ENCODE measurements at places on chromosomes 2 and 18.

DNA sequence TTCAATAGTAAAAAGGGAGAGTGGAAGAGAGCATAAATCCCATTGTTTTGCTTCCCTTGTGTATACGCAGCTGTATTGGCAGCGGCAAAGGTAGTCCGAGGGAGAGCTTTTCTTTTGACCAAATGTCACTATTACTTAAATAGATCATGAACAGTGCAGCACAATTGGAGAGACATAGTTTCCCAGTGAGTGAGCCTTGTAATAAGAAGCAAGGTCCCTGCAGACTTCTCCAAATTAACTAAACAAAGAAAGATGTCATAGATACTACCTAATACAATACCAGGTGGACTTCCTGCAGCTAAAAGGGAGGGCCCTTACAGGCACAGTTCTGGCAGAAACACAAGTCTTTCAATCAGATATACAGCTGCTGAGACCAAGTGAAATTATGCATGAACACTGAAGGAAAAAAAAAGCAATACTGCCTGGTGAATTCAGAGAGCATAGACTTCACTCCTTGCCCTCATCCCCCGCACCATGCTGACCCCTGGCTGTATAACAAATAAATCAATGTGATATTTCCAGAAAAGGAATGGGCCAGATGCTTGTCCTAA is 404.7 kb upstream of the CDH2 start:
- no peak for DNase-seq

DNA sequence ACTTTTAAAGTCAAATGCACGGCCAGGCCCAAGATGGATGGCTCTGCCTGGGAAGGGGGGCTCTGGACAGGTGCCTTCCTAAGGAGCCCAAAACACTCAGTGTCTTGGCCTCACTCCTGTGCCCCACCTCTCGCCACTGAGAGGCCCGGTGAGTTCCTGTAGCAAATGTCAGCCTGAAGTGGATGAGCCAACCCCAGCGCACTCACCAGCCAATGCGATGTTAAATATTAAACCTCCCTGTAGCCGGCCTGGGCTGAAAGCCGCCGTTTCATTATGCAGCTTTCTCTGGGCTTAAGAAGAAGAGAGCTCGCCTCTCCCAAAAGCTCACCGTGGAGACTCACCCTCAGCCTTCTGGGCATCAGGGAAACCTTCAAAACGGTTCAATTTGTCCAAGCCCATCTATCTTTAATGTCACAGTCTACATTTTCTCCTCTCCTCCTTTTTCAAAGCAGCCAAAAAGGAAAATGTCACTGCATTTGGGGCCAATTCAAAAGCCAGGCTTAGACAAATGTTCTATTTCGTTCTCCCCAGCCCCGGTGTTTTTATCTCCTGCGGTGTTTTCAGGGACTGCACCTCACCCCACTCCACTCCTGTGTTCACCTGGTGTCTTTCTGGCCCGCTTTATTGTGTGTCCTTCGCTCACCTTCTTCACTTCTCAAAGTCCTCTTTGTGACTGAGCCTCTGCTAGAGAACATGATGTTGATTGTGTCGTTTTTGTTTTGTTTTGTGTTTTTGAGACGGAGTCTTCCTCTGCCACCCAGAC is 124.0 kb downstream of the NRP2 start:
- DNase-seq = no peak

- peak; percentile 6 for DNase-seq
Measured at GRCh38 chr18:25351777-25352628, at the start of gene ZNF521. Gene ZNF521, minus strand, starts transcription at chr18:25352166. Its CDS starts 1,220 bp downstream, at chr18:25350946.

- DNase-seq = no peak
Measured at GRCh38 chr2:219506802-219507526, 7.3 kb upstream of the ASIC4 start.

- DNase-seq = no peak
Measured at GRCh38 chr2:185807351-185807750, 68.7 kb downstream of the FSIP2 start.

DNA sequence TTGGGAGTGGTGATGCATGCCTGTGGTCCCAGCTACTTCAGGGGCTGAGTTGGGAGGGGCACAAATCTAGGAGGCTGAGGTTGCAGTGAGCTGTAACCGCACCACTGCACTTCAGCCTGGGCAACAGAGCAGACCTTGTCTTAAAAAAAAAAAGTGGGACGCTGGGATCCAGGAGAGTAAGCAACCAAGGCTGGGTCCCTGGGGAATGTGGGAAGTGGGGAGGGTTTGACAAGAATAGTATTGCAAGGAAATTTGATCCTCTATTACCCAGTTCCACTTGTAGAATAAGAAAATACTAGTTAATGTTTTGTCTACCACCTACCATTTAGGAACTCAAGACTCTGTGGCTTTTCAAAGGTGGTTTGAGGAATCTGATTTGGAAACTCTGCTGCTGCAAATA is 21.1 kb upstream of the DYTN start:
- no peak for DNase-seq

DNA sequence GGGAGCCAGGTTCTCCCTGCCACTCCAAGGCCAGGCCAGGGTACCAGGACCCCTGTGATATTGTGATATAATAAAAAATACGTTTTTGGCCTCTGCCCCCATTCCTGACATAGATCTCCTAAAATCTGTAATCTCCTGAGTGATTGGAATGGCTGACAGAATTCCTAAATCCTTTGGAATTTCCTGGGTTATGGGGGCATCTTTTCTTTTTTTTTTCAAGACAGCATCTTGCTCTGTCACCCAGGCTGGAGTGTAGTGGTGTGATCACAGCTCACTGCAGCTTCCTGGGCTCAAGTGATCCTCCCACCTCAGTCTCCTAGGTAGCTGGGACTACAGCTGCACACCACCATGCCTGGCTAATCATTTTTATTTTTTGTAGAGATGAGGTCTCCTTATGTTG is 26.2 kb upstream of the TUBB6 start:
- no peak for DNase-seq

- DNase-seq = no peak
Measured at GRCh38 chr2:185979546-185980071, 241.0 kb downstream of the FSIP2 start.

- DNase-seq = no peak
Measured at GRCh38 chr2:106890606-106891005, 4.6 kb upstream of the ST6GAL2 start.

GRCh38 chr18:3029215-3029952 is 16.4 kb upstream of the LPIN2 start:
- no peak for DNase-seq

- DNase-seq = no peak
Measured at GRCh38 chr2:57602733-57603132, 443.9 kb upstream of the VRK2 start.

- peak; percentile 70 for DNase-seq
Measured at GRCh38 chr2:216034065-216034464, 20.7 kb upstream of the MREG start.

DNA sequence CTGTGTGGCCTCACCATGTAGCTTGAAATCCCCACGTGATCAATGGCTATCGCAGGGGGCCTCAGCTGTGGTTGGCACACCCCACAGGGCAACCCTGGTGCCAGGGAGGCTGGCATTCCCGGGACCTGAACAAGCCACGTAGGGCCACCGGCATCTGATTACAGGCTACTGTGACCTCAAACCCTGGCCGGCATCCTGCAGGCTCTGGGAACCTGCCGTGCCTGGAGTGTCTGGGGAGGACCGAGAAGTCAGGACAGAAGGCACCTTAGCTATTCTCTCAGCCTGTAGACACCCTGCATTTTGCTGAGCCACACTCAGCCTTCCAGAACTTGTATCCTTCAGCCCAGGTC is 213.0 kb downstream of the GLI2 start:
- no peak for DNase-seq

- no peak for DNase-seq
Measured at GRCh38 chr2:122186761-122187222, 431.3 kb downstream of the TSN start.

DNA sequence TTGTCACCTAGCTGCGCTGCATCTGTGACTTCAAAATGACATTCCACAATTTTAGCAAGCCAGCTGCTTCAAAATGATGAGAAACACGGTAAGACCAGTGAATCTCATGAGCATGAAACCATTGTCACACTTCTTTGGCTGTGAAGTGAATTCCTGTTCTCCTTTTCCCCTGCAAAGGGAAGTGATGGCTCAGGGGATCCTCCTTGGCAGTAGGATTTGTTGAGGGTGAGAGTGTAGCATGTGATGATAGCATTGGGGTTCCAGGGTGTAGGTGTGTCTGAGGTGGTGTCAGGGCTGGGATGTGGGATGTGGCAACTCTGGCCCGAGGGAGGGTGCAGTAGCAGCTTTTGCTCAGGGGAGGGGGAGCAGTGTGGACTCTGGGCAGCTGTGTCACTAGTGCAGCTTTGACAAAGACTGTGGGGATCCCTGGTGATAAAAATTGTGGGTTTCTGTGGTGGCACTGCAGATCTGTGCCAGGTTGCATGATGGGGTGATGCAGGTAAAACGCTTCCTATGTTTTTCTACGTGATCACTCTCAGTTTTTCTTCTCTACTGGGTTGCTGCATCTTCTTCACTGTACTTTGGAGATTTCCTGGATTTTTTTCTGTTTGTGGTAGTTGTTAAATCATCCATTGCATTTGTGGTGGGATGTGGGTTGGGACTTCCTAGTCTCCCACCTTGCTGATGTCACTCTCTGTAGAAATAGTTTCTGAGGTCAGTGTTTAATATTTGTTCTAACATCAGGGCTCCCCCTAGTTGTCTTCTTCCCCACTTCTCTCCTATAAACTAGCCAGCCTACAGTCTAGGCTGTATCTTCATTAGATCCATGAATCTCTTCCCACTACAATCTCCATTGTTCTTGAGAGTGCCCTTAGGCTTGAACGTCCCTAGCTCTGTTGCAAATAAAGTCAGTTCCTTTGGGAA is 107.0 kb downstream of the ACTR3 start:
- DNase-seq = no peak

- no peak for DNase-seq
Measured at GRCh38 chr2:109563288-109563687, 50.5 kb downstream of the SEPTIN10 start.

GRCh38 chr18:24835751-24836150 is 375.3 kb downstream of the HRH4 start:
- DNase-seq = no peak

GRCh38 chr2:219405451-219405850 is 12.7 kb upstream of the DES start:
- DNase-seq = no peak

DNA sequence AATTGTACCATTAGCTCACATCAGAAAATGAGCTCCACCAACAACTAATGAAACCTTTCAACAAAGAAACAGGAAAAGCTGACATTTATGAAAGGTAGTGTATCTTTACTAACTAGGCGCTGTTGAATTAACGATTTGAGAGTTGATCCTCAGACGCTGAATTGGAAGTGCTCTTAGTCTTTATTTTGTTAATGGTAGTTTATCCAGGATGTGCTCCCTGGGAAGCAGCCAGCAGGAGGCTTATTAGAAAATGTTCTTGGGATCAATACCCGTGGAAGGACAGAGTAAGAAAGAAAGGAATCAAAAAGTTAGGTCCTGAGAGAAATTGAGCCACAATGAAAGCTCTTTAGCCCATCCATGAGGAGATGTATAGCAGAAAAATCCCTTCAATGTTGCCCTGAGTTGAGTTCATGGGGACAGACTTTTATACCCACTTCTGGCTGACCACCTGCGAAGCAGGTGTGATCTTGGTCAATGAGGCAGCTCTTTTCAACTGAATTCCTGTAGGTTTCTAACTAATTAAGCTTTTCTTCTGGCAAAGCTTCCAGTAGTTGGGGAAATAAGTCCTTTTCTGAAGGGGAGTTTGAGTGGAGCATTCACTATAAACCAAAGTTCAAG is 492.6 kb upstream of the REG3G start:
- DNase-seq = no peak

DNA sequence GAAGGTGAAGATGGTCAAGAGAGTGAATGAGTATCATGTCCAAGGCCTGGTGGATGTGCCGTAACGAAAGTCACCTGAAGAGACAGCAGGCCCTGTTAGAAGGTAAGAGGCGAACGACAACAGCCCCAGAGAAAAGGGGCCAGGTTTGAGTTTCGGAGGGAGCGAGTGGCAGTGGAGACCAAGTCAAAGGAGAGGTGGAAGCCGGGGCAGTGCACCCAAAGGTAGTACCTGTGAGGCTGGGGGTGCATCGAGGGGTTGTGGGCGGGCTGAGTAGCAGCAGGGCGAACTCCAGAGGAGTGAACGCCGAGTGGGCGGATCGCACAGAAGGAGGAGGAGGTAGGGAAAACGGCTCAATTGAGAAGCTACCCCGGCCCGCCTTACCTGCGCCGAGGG is 358 bp downstream of the USP37 start:
- peak; percentile 74 for DNase-seq

DNA sequence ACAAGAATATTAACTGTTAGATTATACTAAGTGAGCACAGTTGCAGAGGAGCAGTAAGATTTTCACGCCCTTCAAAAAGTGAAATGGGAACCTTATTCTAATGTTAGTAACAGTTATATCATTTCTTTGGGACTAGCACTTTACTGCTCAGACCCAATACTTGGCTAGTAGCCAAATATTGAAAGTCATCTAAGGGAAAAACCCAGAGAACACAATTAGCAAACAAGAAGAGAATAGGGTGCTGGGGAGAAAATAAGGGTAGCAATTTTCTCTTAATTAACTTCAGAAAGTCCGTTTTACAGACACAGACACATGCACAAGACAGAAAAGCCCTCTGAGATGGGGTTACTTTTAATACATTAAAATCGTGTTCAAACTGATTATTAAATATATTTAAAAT is 71.8 kb downstream of the ID2 start:
- no peak for DNase-seq

DNA sequence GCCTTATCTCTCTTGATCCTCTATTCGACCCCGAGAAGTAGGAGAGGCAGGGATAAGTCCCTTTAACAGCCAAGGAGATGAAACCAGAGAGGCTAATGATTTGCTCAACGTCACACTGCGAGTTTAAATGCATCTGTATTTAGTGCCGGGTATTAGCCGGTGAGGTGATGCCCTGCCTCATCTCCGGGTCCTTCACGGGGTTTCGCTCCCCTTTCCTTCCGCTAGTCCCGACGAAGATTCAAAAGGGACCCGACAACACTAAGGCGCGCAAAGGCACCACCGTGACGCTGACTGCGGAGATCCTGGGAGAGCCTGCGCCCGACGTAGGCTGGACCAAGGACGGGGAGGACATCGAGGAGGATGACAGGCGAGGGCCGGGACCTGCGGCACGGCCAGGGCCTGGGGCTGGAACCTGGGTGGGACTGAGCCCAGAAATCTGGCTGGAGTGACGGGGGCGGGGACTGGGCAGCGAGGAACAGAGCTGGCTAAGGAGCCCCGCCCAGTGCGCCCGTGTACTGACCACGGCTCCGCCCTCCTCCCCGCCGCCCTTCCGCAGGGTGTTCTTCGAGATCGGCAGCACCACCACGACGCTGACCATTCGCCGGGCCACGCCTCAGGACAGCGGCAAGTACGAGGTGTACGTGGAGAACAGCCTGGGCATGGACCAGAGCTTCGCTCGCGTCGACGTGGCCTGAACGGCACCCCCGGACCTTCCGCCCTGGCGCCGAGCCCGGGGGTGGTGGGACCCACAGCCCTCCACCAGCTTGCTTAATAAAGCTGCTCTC is 1.0 kb upstream of the GMPPA start:
- no peak for DNase-seq
